ENCODE measurements at places on chromosomes 11 and 22.

- no peak for DNase-seq
These were observed 191.1 kb upstream of the ARHGAP20 start for GRCh38 chr11:110903378-110903777.

- DNase-seq = no peak
These were observed 3.1 kb upstream of the PYGM start for GRCh38 chr11:64762674-64763525.

GRCh38 chr11:8390851-8391612 lies 127.4 kb upstream of the LMO1 start:
- DNase-seq = no peak

DNA sequence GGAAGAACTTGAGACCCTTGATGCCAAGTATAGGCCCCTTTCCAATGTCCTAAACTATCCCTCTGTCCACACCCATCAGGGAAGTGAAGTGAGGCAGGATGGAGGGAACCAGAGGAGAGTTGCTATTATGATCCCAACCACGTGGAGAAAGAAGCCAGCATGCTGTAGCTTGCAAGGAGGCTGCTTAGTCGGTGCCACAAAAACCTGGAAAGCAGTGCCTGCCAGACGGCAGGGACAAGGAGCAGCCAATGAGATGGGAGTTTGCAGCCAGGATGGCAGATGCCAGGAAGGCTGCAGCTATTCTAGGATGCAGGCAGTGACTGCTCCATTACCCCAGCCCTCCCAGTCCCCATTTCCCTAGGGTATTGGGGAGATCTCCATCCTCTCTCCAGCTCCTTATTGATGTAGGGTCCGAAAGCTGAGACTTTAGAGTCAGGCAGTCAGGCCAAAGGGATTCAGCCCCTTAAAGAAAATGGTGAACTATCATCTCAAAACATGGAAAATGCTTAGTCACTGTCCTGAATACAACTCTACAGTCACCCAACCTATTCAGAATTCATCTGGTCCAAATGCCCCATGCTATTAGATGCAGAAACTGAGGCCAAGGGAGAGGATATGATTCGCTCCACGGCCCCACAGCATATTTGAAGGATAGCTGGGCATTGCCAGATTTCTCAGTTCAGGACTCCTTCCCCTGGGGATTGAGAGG lies 18.4 kb upstream of the LRRC55 start:
- no peak for DNase-seq

- peak; percentile 76 for DNase-seq
These were observed 16.7 kb downstream of the ATG2A start for GRCh38 chr11:64900263-64900678.

DNA sequence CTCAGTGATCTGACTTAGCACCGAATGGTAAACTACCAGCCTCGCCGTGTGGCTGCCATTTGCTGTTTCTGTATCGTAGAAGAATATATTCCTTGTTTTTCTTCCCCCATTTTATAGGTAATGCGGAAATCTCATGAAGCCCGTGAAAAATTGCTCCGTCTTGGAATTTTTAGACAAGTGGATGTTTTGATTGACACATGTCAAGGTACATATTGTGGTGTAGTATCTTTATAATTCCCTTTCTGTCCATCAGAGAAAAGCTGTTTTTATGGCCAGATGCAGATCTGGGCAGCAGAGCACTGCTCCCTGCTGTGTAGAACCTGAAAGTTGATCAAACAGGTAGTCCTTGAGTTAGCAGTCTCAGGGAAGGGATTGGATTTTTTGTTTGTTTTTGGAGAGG lies 13.4 kb downstream of the SAMM50 start:
- DNase-seq = no peak

DNA sequence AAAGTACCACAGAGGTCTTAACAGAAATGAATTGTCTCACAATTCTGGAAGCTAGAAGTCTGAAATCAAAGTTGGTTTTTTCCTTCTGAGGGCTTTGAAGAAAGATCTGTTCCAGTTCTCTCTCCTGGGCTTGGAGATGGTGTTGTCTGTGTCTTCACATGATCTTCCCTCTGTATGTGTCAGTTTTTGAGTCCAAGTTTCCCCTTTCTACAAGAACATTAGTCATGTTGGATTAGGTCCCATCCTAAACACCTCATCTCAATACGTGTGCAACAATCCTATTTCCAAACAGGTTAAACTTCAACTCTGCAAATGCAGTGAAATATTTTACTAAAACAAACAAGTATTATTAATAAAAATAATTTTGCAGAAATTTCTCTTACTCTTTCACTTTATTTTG lies 3.1 kb upstream of the PTS start:
- no peak for DNase-seq

DNA sequence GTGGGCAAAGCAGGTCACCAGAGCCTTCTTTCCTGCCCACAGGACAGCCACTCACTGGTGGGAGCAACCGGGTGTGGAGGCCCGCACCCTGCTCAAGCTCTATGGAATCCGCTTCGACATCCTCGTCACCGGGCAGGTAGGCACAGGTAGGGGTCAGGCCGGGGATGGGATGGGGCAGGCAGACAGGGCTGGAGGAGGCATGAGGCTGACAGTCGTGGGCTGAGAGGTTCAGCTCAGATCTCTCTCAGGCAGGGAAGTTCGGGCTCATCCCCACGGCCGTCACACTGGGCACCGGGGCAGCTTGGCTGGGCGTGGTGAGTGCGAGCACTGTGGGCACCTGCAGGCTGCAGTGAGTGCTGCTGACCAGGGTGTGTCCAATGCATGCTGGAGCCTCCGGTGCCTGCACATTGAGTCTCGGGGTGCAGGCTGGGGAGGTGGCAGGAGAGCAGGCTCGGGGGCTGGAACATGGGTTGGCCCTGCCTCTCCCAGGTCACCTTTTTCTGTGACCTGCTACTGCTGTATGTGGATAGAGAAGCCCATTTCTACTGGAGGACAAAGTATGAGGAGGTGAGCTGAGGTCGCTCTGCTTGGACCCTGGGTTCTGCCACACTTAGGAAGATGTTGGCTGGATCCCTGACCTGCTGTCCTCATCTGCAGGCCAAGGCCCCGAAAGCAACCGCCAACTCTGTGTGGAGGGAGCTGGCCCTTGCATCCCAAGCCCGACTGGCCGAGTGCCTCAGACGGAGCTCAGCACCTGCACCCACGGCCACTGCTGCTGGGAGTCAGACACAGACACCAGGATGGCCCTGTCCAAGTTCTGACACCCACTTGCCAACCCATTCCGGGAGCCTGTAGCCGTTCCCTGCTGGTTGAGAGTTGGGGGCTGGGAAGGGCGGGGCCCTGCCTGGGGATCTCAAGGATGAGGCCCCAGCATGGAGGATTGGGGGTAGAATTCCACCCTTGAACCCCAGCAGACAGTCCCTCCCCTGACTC lies 6.3 kb downstream of the SLC7A4 start:
- DNase-seq = no peak

DNA sequence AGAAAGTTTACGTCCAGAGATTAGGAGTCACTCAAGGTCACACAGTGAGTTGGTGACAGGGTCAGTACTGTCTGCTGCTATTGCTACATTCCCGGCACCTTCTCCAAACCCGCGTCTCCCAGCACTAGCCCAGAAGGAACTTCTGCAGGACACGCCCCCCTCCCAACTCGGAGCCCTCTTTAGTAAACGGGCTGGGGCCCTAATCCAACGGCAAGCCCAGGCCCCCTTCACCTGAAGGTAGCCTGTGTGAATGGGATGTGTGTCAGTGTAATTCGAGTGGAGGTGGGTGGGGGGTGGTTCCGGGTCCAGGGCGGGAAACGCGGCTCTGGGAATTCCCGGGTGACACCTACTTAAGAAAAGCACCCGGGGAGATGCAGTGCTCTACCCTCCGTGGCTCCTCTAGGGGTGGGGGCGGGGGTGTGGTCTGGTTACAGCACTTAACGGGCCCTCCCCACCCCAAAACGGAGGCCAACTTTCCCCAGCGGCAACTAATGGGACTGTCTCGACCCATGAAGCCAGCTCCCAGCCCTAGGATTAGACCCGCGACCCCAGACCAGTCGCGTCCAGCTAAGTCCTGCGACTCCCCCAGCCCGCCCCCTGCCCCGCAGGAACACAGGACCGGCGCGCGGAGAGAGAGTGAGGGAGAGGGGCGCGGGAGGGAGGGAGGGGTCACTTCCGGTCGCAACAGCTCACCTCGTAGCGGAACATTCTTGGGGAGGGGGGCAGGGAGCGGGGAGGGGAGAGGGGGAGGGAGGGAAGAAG lies 468 bp downstream of the PATL1 start:
- DNase-seq = peak; percentile 86

DNA sequence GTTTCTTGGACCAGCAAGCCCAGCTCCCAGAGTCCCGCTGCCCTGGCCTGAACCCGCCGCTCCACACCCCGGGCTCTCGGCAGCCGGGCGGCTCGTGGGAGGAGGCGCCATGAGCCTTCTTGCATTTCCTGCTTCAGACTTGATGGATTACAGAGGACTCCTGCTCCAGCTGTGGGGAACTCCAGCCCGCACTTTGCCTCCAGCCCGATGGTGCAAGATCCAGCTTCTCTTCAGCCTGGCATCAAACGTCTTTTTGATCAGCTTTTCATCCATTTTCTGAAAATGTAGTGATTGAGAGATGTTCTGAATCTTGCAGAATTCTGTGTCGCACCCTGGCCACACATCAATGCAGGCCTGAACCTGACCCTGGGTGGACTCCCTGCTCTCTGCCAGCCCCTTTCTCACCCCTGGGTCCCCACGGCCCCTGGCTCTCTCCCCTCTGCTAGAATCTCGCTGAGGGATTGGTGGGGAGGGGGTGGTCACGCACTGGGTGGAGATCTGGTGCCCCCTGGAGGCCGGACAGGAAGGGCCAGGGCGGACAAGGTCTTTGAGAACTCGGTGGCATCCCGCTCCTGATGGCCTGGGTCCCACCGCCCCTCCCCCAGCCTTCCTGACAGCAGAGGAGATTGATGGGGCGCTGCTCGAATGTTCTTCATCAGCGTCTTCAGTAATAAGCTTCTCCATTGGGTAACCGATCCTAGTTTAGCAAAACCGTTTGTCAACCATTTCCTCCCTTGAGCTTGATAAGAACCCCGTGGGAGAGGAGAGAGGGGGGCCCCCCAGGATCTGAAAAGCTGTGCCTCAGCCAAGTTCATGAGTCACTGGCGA lies 12.1 kb upstream of the NFAM1 start:
- peak; percentile 80 for DNase-seq

DNA sequence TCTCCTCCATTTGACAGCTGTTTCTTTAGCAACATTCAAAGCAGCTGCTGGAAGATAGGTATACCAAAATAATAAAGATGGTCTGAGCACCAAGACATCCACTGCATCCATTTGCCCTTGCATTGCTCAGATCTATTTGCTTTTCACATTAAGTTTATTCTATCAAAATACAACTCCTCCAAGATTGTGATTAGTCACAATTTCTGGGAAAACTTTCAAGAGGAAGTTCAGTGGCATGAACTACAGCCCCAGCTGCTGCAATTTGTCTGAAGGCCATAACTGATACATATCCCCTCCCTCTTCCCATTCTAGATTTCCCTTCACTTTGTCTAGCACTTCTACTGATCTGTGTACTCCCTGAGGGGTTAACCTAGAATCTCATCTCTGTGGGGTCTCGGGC lies 117.5 kb upstream of the CEP126 start:
- no peak for DNase-seq

GRCh38 chr11:26837154-26837553 lies 115.3 kb upstream of the SLC5A12 start:
- no peak for DNase-seq

DNA sequence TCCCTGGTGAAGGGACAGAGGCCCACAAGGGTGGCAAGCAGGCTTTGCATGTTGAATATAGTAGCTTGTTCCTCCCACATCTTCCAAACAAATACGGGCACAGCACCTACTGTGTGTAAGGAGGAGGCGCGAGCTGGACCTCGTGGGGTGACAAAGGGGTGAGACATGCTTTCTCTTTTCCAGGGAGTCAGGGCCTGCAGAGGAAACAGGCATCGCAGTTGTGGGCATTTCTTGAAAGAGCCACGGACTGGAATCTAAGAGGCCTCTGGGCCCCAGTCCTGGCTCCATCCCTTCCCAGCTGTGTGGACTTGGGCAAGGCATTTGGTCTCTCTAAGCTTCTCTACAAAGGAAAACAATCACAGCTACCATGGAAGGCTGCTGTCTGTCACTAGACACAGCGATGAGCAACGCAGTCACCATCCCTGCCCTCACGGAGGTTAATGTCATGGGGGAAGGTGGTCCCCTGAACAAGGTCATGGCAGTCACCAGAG lies 13.0 kb upstream of the CDC42EP1 start:
- DNase-seq = no peak
